ENCODE measurements at places on chromosomes 16 and 17. TPM values are rescaled to one million over a fixed set of nuclear protein-coding genes. Genes with fewer than 3 reads are reported as not detected.
A peak's percentile ranks its signal among the peaks of the same experiment; 100 is the strongest.

- DNase-seq, result no peak
These were observed 581.6 kb upstream of the PSMD7 start for GRCh38 chr16:73714976-73715375.

- no peak for DNase-seq
These were observed 11.4 kb downstream of the GGA3 start for GRCh38 chr17:75250009-75250471.

CHST6 gene
- total RNA-seq, result 0.81 TPM

- no peak for DNase-seq
These were observed 394 bp upstream of the CPD start for GRCh38 chr17:30378241-30378824.

GRCh38 chr17:44191941-44192496 lies 5.2 kb downstream of the TMUB2 start:
- no peak for DNase-seq

VMO1 gene
- not detected for total RNA-seq

DNA sequence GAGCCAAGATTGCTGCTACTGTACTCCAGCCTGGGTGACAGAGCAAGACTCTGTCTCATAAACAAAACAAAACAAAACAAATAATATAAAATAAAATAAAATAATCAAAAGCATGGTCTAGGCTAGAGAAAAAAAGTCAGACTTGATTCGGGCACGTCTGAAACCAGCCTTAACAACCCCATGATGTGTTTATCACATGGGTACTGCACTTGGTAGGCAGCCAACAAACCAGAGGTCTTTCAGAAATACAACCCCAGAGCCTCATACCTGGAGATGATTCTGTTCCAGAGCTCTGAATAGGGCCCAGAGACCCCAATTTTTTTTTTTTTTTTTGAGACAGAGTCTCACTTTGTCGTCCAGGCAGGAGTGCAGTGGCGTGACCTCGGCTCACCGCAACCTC lies 9.6 kb upstream of the HAPSTR1 start:
- DNase-seq, result no peak

DNA sequence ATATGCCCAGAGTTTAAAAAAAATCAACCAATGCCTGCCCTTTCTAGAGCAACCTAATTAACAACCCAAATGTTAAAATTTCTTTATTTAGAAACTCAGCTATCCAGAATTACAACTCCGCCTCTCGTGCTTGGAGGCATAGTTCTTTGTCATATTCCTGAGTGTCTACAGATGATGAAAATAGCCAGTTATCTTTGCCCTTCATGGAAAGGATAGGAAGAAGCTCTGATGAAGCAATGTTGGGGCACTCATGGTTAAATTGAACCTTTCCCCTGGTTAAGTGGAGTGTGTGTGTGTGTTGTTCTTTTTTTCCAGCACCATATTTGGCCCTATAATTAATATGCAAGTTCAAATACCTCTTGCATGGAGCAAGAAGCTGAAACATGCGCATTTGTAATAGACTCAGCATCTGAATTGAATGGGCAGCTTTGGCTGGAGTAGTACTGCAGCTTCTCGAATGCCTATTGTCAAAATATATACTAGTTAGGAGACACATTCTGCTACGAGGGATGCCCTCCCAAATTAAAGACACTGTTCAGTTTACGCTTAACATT lies 506.2 kb downstream of the WWOX start:
- no peak for DNase-seq

GRCh38 chr16:85205747-85206471 lies 93.6 kb upstream of the CIBAR2 start:
- DNase-seq, result no peak

CIAO2B gene
- 295 TPM for total RNA-seq

GRCh38 chr16:18024611-18025010 lies 311.9 kb downstream of the NPIPA8 start:
- DNase-seq, result no peak

- DNase-seq, result no peak
These were observed 251.7 kb upstream of the IRX3 start for GRCh38 chr16:54538276-54538675.

DNA sequence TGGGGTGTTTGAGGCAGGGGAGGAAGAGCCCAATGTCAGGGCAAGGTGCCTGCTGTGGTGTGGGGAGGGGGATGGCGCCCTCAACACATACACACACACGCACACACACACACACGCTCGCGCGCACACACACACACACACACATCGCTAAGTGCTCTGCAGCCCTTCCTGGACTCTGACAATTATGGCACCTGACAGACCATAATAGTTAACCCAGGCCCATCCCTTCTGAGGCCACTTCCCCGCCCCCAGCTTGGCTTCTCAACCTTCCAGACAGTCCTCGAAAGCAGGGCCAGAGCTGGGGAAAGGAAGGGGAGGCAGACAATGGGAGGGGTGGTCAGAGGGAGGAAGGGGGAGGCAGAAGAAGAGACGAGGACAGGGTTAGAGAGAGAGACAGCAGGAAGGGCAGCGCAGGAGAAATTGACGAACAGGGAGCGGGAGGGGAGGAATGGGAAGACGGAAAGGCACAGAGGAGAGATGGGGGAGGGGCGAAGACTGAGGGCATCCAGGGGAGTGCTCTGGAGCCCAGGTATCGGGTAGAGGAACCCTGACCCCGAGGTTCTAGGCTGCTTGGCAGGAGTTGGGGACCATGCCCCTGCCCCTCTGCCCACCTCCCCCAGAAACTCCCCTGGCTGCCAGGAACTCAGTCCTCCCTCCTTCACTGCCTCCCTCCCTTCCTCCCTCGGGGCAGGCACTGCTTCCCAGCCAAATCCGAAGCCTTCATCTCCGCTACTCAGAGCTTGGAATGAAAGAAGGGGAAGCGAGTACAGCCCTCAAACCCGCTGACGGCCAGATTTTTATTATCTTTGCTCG lies 4.0 kb downstream of the SRCIN1 start:
- no peak for DNase-seq

GRCh38 chr17:76051561-76051960 lies 20.8 kb downstream of the SRP68 start:
- no peak for DNase-seq

LSM12 gene
- total RNA-seq, result 76.3 TPM

ZG16 gene
- not detected for total RNA-seq

KREMEN2 gene
- total RNA-seq, result 1.5 TPM

GRCh38 chr17:28613931-28614381 lies at the start of gene RSKR:
Gene RSKR (minus strand): TSS chr17:28614185. CDS start chr17:28614161, 24 bp downstream.
- peak; percentile 19 for DNase-seq

DNA sequence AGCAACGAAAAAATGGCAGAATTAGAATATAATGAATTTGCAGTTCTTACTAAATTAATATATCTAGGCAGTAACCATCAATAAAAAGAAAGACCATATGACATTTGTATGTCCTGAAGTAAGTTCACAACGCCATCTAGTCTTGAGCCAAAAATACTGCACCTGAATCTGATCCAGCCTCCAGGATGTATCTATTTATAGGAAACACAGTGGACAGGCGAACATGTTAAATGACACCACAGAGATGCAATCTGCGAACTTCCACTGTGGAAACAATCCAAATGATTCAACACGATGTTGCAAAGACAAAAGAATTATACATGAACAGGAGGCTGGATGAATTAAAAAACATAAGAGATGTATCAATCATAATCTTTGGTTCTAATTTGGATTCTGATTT lies 197.6 kb downstream of the CDH13 start:
- no peak for DNase-seq

CD300E gene
- total RNA-seq, result not detected

GRCh38 chr17:9185688-9186284 lies 164.5 kb downstream of the NTN1 start:
- DNase-seq, result no peak

DNA sequence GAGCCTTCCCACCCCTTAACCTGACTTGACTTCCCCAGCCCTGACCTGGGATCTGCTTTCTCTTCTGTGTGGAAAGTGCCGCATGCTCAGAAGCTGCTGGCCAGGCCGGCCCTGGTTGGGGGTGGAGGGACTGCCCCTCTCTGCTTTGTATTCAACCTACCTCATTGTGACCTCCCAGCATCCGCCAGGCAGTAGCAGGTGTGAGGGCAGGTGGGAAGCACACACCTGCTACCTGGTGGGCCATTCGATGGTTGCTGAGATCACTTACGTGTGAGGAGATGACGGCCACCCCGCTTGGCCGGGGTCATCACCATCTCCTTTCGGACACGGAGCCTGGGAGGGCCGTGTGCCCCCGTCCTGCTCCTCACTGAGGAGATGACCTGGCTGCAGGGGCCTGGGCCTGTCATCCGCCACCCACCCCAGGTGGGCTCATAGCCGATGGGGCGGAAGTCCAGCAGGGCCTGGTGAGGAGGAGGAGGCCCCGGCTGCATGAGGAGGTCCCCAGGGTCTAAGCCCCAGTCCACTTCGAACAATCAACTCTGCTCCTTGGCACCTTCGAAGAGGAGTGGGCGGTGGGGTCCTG lies 7.1 kb downstream of the CPNE7 start:
- DNase-seq, result no peak

GNGT2 gene
- total RNA-seq, result not detected

CD300H gene
- not detected for total RNA-seq

- no peak for DNase-seq
These were observed 13.7 kb upstream of the CD300E start for GRCh38 chr17:74637265-74637664.

GRCh38 chr17:41885733-41886132 lies 20.5 kb upstream of the KLHL11 start:
- DNase-seq, result no peak

ATP1B2 gene
- not detected for total RNA-seq

DNA sequence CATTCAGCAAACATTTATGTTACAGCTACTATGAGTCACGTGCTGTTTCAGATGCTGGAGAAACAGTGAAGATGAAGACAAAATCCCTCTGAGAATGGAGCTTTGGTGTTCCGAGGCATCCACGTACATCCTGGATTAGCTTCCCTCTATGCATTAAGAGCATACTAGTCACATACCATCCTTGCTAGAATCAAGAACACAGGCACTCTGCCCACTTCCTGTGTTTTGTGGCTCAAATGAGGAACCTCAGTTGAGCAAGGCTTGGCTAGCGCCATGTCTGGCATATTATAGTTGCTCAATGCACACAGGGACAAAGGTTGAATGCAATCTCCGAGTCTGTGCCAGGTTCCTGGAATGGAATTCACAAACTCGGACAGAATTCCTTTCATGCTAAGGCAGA lies 297.5 kb downstream of the XYLT1 start:
- DNase-seq, result no peak

DNA sequence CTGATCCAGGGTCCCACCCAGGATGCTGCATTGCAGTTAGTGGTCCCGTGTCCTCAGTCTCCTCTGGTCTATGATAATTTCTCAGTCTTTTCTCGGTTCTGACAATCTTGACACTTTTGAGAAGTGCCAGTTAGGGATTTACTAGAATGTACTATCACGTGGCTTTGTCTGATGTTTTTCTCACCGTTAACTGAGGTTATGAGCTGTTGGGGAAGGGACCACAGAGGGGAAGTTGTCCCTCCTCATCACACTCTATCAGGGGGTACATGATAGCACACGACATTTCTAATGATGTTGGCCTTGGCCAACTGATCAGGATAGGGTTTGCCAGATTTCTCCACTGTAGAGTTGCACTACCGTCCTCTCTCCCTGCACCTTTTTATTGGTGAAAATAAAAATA lies 250.9 kb upstream of the SDK2 start:
- no peak for DNase-seq

DNA sequence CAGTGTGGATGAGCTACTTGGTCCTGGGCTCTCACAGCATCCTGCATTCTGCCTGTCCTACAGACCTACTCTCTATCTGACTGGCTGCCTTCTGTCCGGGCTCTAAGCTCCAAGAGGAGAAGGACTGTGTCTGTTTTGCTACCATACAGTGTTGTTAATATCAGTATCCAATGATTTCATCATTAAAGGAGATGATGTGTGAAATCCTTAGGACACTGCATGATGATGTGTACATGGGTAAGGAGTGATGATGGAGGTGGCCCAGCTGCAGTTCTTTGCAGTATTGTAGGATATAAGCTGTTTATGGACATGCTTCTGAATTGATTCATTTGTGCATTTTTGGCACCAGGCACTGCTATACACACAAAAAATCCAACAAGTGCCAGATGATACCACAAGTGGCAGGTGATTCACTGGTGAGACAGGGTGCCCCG lies 536.9 kb upstream of the CDH11 start:
- peak; percentile 35 for DNase-seq

GRCh38 chr16:24525970-24526559 lies 13.3 kb upstream of the RBBP6 start:
- no peak for DNase-seq

POLR2A gene
- 35.3 TPM for total RNA-seq

NTHL1 gene
- 18.0 TPM for total RNA-seq

GRCh38 chr17:43517615-43518386 lies 28.3 kb downstream of the ETV4 start:
- DNase-seq, result no peak

- DNase-seq, result no peak
These were observed 7.4 kb downstream of the GIP start for GRCh38 chr17:48960834-48961515.

- DNase-seq, result no peak
These were observed 11.5 kb downstream of the TAC4 start for GRCh38 chr17:49836111-49837030.

- DNase-seq, result no peak
These were observed 31.5 kb downstream of the SALL1 start for GRCh38 chr16:51119556-51119955.

DNA sequence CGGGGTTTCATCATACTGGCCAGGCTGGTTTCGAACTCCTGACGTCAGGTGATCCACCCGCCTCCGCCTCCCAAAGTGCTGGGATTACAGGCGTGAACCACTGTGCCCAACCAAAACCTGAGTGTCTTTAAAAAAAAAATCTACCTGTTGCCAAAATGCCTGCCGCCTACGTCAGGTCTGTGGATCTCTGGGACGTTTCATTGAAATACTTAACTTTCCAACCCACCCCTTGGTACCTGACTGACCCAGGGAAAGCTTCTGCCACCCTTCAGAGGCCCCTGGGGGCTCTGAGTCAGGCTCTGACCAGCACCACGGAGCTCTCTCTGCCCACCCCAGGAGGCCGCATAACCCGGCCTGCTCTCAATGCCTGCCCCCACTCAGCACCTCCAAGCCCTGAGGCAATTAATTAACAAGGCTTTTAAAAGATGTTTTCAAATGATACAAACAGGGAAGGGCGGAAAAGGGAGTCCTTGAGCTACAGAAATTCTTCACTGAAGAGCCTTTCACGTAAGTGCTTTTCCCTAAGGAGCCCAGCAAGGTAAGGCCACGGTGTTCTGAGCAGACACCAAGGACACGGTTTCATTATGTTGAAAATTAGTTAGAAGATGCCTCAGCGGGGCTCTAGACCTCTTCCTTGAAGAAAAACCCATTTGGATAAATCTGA lies 29.3 kb upstream of the GSG1L start:
- no peak for DNase-seq

OVCA2 gene
- total RNA-seq, result 47.3 TPM

Measured in NCI-H460 (cell line).